ENCODE measurements at places on chromosomes 2 and 18.

DNA sequence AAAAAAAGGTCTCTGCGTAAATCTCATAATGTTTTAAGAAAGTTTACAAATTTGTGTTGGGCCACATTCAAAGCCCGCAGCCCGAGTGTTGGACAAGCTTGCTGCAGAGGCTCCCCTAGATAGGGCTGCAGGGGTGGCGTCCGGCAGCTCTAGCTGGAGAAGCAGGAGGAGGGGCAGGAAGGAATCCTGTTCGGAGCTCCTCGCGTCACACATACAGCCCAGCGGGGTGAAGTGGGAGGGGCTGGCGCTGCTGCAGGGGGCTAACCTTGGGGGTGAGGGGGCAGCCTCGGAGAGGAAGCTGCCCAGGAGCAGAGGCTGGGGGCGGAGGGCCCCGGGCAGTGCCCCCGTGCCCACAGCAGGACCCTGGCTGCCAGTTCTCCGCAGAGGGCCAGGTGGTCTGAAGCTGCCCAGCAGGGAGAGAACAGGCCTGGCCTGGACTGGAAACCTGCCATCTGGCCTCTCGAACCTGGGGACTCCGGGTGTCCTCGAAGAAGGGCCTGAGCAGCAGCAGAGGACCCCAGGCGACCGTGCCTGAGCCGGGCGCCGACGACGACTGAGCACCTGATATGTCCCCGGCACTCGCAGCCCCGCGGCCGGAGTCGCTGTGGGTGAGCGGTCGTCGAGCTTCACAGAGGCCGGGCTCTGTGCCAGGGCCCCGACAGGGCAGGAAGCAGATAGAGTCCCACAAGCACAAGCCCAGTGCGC lies 2.6 kb upstream of the GPR35 start:
- DNase-seq: no peak

GRCh38 chr18:8610459-8610851 lies 1.2 kb downstream of the RAB12 start:
- DNase-seq: no peak

GRCh38 chr2:151544449-151544848 lies 134.7 kb downstream of the RIF1 start:
- peak; percentile 57 for DNase-seq

DNA sequence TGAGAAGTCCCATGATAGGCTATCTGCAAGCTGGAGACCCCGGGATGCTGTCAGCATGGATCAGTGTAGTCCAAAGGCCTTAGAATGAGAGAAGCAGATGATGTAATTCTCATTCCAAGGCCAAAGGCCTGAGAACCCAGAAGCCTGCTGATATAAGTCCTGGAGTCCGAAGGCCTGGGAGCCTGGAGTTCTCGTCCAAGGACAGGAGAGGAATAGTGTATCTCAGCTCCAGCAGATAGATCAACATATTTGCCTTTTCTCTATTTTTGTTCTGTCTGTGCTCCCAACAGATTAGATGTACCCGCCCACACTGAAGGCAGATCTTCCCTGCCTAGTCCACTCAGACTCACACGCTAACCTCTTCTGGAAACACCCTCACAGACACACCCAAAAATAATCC lies 454.9 kb upstream of the CHAC2 start:
- DNase-seq: no peak

- no peak for DNase-seq
Observed at GRCh38 chr2:20676353-20677215, 9.6 kb downstream of the GDF7 start.

- no peak for DNase-seq
Observed at GRCh38 chr2:84427235-84428138, 31.6 kb downstream of the SUCLG1 start.

DNA sequence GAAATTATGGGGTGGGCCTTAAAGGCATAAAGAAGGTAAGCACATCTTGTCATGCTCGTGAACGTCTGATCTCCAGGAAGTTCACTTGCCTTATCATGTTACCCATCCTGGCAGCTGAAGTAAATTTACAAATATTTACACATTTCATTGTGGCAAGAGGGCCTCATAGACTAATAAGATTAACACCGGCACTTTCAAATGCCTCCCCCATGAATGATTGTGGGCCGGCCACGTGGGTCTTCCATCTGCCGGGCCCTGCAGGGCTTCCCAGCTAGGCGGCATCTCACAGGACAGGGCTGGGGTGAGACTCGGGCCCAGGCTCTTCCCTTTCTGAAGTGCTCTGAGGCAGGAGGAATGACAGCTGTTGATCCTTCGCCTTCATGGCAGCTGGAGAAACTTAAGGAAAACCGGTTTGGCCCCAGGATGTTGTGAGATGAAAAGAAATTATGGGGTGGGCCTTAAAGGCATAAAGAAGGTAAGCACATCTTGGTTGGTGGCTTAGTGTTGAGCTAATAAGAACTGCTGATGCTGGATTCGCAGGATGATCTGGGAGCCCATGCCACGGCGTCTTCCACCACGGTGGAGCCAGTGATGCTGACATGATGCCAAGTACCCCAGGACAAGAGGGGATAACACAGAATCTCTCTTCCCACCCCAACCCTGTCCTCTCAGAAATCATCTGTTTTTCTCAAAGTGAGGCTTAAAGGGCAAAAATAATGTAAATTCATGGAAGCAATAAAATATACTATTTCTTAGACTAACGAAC lies 176.3 kb downstream of the SEPTIN10 start:
- DNase-seq: peak; percentile 52

GRCh38 chr2:170554278-170554955 lies 160.7 kb upstream of the SP5 start:
- peak; percentile 34 for DNase-seq

DNA sequence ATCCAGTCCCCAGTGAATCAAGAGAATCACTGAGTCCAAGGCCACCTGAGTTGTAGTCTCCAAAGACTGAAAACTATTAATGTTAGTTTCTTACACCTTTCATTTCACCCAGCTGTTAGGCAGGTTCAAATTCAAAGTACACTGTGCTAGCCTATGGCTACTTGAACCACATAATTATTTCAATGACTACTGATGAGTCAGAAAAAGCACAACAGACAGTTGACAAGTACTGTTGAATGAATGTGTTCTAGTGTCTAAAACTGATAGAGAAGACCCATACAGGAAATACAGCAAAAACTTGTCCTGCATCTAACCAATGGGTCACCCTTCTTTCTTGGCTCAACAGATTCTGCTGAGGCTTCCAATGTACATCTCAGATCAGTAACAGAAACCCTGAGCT lies 160.9 kb downstream of the MYO5B start:
- no peak for DNase-seq

DNA sequence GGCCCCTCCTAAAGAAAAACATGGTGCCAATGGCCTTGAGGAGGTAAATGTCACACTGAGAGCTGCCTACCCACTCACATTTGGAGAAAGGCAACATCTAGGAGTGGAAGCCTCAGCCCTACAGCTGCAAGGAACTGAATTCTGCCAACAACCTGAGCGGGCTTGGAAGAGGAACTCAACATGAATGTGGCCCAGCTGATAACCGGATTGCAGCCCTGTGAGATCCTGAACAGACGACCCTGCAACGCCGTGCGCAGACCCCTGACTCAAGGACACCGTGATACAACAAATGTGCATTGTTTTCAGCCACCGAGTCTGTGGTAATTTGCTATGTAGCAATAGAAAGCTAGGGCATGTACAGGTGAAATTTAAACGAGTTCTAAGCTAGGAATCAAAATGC lies 99.4 kb downstream of the MYOM1 start:
- no peak for DNase-seq

GRCh38 chr2:229620289-229620688 lies 94.1 kb downstream of the DNER start:
- DNase-seq: no peak

GRCh38 chr2:216023055-216023648 lies 9.8 kb upstream of the MREG start:
- DNase-seq: peak; percentile 61

DNA sequence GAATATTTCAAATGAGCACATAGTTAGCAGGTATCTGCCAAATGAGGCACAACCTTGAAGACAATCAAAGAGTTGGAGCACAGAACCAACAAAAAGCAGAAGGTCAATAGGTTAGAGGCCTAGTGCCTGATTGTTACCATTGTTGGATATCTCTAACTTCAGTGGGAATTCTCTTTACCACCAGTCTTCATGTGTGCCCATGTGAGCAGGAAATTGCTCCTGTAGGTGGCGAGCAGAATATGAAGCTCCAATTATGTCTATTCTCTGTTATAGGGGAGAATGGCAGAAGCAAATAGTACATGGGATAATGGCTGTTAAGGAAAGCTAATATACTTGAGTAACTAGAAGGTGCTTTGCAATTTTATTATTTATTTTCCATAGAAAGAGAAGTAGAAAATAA lies 14.9 kb upstream of the ZNF385B start:
- DNase-seq: no peak

DNA sequence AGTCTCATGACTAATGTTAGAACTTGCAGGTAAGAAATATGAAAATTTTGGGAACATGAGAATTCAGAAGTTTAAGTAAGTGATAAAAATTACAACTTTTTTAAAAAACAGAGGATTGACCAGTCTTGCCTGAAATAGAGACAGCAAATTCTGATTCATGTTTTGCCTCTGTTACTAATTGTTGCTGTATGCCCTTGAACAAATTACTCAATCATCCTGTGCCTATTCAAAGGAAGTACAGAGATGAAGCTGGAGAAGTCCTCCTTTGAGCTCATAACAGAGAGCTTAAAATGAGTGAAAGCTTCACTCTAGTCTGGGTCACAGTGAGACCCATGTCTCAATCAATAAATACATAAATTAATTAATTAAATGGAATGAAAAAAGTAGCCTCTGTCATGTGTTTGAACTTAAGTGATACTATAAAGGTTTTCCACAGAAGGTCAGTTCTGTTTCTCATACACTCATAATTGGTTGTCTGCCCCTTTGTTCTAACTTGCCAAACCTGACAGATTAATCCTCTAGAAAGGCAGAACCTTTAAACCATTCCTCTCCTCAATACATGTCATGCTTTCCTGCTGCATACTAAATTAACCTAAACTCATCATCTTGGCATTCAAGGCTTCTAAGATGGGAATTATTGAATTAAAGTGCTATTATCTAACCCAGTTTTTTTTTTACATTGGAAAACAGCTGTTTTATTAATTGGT lies 374.6 kb upstream of the LRATD1 start:
- DNase-seq: no peak

DNA sequence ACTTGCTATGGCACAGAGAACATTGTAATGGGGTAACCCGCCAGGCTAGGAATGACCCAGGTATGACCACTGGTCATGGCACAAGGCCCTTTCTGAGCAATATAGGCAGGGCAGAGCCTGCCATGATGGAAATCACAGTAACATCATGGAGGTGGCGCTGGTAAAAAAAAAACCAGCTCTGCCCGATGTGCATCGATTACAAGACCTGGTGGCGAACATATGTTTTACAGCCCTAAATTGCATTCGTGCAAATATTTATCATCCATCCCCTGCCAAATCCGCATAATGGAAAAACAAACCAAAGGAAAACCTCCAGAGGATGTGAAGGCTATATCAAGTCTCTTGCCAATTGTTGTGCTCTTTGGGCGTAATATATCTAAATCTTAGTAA lies 60.6 kb downstream of the SEMA4F start:
- DNase-seq: no peak

- DNase-seq: peak; percentile 37
Observed at GRCh38 chr2:45212953-45213635, 203.8 kb upstream of the SIX2 start.

DNA sequence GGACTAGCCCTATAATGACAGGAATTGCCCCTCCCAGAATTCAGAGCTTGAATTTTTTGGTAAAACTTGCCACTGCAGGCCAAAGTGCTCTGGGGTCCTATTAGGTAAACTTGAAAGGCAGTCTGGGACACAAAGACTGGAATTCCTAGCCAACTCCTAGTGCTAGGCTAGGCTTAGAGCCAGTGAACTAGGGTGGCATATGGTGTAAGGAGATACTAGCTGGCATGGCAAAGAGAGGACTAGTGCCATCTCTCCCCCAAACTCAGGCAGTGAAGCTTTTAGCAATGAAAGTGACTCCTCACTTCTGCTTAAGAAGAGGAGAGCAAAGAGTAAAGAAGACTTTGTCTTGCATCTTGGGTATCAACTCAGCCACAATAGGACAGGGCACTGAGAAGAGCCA lies 410.5 kb upstream of the CNTNAP5 start:
- DNase-seq: no peak

DNA sequence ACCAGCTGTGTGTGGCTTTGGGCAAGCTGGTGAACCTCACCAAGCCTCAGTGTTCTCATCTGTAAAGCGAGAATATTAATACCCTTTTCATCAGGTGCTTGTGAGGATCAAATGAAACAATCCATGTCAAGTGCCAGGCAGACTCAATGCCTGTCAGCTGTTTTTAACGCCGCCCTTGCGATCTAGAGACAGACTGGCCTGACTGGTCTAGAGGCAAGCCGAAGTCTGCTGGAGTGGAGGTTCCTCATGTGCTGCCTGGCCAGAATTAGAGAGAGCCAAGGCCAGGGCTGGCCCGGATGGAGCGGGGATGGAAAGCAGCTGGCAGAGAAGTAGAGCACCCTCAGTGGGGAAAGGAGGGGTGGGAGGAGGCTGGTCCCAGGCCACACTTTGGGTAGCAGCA lies 74.5 kb upstream of the B3GNT7 start:
- no peak for DNase-seq

GRCh38 chr2:16932826-16933225 lies 267.2 kb upstream of the CYRIA start:
- DNase-seq: no peak

DNA sequence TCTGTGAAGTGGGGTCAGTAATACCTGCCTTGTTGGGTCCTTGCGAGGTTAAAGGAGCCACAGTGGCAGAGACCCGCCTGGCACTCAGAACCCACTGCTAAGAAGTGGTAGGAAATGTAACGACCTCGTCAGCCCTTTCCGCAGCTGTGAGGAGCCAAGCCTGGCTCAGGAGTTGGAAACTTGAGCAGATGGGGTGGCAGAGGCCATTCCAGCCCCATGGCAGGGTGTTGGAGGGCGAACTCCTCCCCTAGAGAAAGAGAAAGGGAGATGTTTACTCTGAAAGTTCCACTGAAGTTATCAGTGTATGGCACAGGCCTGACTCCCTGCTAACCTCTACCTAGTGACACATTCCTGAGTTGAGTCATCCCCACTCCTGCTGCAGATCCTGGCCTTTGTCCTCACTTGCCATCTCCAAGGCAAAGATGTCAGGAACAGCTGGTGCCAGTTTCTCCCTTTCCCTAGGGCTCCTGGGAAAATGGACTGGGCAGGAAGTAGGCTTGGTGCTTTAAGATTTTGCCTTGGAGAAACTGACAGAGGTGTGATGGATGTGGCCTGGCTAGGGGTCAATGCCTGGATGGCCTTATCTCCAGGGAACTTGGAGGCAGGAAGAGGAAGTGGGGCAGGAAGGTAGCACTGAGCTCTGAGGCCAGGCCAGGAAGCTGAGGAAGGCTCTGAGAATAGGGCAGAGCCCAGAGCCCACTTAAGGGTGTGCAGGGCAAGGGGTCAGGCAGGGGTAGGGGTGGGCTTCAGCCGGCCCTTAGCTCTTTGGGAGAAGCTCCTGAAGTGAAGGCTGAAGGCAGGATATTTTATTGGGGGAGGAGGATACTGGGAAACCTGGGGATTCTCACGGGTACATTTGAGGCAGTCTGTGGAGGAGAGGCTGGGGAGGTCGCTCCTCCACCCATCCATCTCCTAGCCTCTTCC lies 888 bp downstream of the VAMP5 start:
- peak; percentile 45 for DNase-seq

All from eye (tissue), 1 donor.